ENCODE measurements at places on chromosomes 6 and 20.

GRCh38 chr6:3869632-3870527, 20.7 kb downstream of the FAM50B start:
- DNase-seq = no peak

DNA sequence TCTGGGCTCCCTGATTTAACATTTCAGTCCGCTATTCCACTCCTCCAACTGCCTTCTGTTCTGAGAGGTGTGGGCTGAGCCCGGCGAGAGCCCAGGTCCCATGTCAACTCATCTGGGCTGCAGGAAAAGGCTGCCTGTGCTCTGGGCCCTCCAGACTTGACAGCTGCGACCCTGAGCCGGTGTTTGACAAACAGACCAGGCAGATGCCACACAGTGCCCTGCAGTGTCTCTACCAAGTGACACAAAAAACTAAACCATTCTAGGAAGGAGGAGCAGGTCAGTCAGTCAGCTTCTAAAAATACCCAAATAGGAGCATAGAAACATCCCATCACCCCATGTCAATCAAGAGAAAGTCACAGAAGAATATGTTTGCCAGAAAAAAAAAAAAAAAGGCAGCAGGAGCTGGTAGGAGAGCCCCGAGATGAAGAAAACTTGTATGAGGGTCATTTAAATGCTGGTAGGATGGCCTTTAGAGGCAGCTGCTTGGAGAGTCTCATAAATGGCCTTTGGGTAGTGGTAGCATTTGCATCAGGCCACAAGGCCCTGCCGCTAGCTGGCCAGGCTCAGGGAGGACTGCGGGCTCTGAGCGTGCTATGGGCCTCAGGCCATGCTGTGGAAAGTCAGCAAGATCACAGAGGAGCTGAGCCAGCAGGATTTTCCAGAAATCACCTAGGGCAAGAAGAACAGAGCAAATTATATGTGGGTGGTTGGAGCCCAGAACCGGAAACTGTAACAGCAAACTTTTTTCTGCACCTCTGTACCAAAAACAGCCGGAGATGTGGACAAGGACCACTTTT, 36.6 kb upstream of the GFOD1 start:
- DNase-seq = no peak

GRCh38 chr6:55953335-55953734, 77.9 kb upstream of the BMP5 start:
- peak; percentile 61 for DNase-seq

DNA sequence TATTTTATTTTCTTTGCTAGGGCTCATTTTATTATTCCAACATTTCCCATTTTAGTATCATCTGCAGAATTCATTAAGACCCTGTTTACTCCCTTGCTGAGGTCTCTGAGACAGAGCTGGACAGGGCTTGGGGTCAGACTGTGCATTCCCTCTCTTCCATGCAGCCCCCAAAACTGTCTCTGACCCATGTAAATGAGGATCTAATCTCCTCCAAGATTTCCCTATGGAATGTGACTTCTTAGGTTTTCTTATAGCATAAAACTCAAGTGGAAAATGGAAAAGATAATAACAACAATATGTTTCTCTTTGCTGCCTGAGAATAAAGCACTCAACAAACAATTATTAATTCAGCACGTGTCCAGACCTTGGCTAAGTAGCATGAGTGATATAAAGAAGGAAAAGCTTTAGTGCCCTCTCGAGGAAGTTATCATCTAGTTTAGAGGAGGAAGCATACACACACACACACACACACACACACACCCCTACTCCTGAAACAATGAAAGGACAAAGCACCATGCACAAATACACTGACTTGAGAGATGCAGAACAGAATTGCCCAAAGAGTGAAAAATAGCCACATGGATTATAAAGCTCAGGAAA, 815.5 kb downstream of the BCKDHB start:
- DNase-seq = peak; percentile 18

DNA sequence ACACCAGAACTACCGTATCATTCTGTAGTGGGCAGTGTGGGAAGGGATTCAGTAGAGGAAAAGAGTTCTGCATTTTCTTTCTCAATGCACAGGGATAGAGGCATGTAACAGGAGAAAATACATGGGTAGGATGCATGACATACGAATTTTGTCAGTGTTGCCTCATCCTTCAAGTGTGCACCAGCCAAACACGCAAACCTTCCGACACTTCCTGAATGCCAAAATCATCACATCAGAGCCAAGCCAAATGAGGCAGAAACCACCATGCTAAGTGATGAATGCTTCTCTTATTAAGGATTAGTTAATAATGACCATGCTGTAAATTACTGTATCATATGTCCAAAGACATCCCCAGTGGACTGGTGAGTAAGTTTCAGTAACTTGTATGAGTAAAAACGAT, 27.3 kb downstream of the RAMACL start:
- peak; percentile 64 for DNase-seq

DNA sequence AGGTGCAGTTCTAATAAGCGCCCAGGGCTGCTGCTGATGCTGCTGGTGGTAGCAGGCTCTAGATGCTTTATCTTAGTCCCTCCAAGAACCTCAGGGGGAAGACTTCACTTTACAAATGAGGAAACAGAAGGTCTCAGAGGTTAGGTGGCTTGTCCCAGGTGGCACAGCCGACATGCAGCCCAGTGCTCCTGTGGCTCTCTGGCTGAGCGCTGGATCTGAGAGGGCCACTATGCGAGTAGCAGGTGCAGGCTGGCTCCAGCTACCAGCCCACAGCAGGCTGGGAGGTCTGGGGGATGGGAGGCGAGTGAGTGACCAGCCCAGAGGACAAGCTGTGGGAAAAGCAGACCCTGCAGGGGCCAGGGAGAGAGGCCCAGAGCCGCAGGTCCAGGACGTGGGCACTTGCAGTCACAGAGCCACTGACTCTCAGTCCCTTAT, 90.9 kb downstream of the PRND start:
- no peak for DNase-seq

GRCh38 chr6:110643175-110643574, 166.8 kb upstream of the SLC22A16 start:
- DNase-seq = no peak

DNA sequence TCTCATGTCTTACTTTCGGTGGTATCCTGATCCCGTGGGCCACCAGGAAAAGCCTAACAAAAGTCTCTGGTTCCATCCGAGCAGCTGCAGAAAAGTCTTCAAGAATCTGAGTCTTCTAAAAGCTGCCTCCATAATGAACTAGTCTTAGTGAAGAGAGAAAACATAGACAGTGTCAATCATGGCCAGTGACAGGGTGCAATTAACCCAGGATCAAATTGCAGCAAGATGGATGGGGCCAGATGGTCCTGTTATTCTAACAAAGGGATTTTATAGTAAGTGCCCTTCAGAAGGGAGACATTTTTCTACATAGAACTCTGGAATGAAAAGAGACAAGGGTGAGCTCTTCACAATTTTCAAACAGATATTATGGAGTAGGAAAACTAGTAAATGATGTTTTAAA, 281.6 kb upstream of the ZFP64 start:
- DNase-seq = no peak

DNA sequence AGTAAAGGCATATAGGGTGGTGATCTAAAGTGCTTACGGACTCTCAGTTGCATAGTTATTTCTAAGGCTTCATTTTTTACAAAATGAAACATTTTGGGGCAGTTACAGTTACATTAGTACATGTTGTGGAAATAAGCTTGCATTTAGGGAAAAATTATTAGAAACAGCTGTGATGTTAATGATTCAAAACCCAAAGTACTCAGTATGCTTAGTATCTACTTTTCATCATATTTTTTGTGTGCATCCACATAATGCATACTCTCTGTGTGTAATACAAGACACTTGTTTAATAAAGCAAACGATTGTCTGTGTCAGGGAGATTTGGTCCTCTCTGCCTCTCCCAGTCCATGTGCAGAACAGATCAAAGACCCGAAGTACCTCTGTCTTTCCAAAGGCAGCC, 11.4 kb upstream of the TBX18 start:
- DNase-seq = no peak

DNA sequence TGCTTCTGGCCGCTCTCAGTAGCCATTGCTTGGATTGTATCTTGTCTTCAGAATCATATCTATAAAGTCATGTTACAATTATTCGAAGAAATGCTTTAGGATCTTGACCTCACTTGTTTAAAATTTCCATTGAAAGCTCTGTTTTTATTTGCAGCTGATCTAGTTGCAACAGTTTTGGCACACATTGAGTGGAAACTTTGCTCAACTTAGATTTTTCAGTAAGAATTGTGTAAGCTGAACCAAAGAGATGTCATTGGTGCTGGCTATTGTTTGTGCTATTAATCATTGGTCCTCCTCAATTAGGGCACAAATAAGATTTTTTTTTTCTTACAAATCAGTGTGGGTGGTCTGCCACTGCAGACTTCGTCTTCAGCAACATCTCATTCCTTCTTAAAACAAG, 649.2 kb downstream of the MMUT start:
- DNase-seq = no peak

DNA sequence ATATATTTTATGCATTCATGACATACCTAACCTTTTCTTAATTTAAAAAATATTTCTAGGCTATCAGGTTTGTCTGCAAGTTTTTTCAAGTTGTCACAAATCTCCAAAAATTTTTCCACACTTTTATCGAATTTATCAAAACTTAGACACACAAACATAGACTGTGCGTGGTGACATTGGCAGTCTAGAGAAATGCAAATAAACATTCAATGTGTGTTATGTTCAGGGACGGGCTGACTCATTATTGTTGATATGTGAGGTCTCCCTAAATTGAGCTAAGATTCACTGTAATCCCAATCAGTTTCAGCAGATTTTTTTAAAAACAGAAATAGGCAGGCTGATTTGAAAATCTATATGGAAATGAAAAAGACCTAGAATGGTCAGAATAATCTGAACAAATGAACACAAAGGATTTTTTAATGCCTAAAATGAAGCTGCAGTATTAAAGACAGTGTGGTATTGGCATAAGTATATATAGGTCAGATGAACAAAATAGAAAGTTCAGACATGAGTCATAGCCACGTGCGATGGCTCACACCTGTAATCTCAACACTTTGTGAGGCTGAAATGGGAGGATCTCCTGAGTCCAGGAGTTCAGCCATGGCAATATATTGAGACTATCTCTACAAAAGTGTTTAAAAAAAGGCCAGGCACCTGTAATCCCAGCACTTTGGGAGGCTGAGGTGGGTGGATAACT, 19.2 kb downstream of the BLTP3A start:
- peak; percentile 67 for DNase-seq

GRCh38 chr6:2817903-2818443, 23.7 kb downstream of the SERPINB1 start:
- DNase-seq = peak; percentile 72

DNA sequence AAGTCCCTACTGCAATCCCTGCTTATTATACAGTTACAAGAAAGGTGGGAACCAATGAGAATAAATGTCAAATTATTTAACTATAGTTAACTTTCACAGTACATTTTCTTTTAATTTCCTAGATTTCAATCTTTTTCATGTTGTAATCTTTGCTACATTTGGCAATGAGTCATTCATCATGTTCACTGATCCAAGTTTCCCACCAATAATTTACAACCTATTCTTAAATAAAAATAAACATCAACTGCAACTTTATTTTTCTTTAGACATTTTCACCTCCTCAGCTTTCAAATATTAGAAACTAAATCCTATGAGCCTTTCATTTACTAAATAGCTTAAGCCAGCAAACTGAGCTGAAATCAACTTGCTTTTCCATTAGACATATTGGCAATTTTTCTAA, 541.3 kb upstream of the BTBD3 start:
- DNase-seq = peak; percentile 38

DNA sequence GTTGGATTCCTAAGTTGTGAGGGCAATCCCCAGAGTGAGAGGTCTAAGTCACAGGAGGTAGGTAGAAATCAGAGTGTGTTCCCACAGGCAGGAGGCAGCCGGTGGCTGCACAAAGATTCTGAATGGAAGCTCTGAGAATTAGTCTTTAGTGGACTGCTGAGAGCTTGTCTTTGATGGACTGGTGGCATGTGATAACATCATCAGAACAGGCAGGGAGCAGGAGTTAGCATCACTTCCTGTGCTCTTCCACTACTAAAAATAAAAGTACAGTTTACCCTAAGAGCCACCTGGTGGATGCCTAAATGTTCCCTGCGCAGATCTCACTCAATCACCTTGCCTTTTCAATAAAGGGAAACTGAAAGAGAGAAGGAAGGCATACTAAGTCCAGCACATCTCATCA, 294.6 kb upstream of the POU3F2 start:
- no peak for DNase-seq

DNA sequence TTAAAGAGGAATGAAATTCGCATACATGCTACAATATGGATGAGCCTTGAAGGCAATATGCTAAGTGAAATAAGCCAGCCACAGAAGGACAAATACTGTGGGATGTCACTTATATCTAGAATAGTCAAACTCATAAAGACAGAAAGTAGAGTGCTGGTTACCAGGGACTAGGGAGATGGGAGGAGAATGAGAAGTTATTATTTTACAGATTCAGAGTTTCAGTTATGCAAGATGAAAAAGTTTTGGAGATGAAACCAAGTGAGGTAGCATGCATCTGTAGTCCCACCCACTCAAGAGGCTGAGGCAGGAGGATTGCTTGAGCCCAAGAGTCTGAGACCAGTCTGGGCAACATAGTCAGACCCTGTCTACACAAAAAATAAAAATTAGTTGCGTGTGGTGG, 82.5 kb upstream of the ARID1B start:
- DNase-seq = no peak

GRCh38 chr6:24520929-24521546, 26.3 kb downstream of the ALDH5A1 start:
- DNase-seq = peak; percentile 63

DNA sequence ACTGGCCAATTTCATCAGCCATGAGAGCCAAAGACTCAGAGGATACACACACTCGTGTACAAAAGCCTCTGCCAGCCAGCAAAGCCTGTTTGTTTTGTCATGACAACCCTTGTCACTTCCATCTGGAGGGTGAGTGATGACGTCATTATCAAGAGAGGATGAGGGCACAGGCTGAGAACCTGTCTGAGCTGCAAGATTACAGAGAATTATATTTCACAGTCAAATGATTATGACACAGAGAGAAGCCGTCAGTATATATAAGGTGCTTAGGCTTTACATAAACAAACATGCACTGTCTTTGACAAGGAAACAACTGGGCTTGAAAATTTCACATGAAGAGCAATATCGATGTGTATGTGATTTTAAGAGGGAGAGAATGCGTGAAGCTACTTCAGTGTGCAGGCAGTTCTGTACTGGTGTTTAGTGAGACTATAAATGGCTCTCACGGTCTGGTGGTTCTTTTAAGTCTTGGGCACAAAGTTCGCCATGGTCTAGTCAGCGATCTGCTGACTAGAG, 36.5 kb upstream of the BCLAF1 start:
- DNase-seq = no peak

GRCh38 chr6:150535151-150535804, 64.4 kb upstream of the PLEKHG1 start:
- no peak for DNase-seq

- DNase-seq = no peak
These were observed 41.1 kb downstream of the TOX2 start for GRCh38 chr20:43955750-43956191.

- DNase-seq = peak; percentile 85
These were observed 39.4 kb upstream of the RGS17 start for GRCh38 chr6:153170511-153170910.

GRCh38 chr6:84967389-84967788, 203.0 kb upstream of the TBX18 start:
- DNase-seq = peak; percentile 67
